ENCODE measurements at places on chromosomes 3 and 15. TPM values are rescaled to one million over a fixed set of nuclear protein-coding genes. Genes with fewer than 3 reads are reported as not detected.
A peak's percentile ranks its signal among the peaks of the same experiment; 100 is the strongest.

DNA sequence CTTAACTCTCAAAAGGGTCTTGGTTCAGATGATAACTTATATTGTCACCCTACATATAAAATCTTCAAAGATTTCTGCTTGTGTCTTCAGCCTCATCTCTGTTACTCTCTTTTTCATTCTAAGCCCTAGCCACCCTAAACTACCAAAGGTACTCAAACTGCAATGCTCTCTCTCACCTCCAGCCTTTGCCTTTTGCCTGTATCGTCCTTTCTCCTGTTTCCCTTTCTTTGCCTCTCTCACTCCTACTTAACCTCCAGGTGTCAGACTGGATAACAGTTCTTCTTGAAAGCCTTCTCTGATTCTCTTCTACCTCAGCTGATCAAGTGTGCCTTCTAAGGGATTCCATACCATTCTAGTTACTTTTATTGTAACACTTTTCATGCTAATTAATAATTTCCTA lies 149.8 kb downstream of the SERPINI1 start:
- peaks cover 7% of the 10 kb centered on the region for H3K27me3 ChIP-seq
- DNase-seq, result no peak
- peaks cover 7% of the 10 kb centered on the region for H3K4me1 ChIP-seq

DNA sequence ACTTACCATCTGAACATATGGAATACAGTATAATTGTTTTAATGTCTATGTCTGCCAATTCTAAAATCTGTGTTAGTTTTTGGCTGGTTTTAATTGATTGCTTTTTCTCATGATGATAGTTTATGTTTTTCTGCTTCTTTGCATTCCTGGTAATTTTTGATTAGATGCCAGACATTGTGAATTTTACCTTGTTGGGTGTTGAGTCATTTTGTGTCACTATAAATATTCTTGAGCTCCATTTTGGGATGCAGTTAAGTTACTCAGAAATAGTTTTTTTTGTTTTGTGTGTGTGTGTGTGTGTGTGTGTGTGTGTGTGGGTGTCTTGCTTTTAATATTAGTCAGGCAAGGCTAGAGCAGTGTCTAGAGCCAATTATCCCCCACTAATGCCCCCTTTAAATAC lies 818.8 kb upstream of the NR2F2 start:
- H3K27ac ChIP-seq, result no peak overlapping the region
- H3K36me3 ChIP-seq, result peaks cover 5% of the 10 kb centered on the region
- no peaks in the 10 kb centered on the region for H3K4me1 ChIP-seq
- no peak for DNase-seq
- H3K27me3 ChIP-seq, result peaks cover 20% of the 10 kb centered on the region
- H3K4me3 ChIP-seq, result no peak overlapping the region

- no peaks in the 10 kb centered on the region for H3K27me3 ChIP-seq
- peaks cover 24% of the 10 kb centered on the region for H3K36me3 ChIP-seq
- H3K4me3 ChIP-seq, result peak overlapping the region; percentile 31
- peaks cover 57% of the 10 kb centered on the region for H3K4me1 ChIP-seq
- peak overlapping the region; percentile 99 for H3K27ac ChIP-seq
Observed at GRCh38 chr3:66304293-66304692, 83.5 kb downstream of the SLC25A26 start.

Gene HOMER2
- 10.9 TPM for total RNA-seq

Gene EFHB
- 1.8 TPM for total RNA-seq

Data from activated T-cell treated with anti-CD3 and anti-CD28 coated beads, Interleukin-2, amount 50 U/mL, for 72 hours (primary cell).